ENCODE measurements at places on chromosomes 1 and 21. TPM values are rescaled to one million over a fixed set of nuclear protein-coding genes. Genes with fewer than 3 reads are reported as not detected.

GRCh38 chr21:34177919-34178567 is 104.7 kb downstream of the MRPS6 start:
- peaks cover 22% of the 10 kb centered on the region for H3K4me1 ChIP-seq
- DNase-seq: no peak
- H3K27me3 ChIP-seq: peaks cover 3% of the 10 kb centered on the region

GRCh38 chr1:224162768-224163167 is 20.3 kb upstream of the DEGS1 start:
- H3K4me3 ChIP-seq: no peak overlapping the region
- H3K36me3 ChIP-seq: peaks cover 25% of the 10 kb centered on the region
- H3K27ac ChIP-seq: no peak overlapping the region
- no peak for DNase-seq

DNA sequence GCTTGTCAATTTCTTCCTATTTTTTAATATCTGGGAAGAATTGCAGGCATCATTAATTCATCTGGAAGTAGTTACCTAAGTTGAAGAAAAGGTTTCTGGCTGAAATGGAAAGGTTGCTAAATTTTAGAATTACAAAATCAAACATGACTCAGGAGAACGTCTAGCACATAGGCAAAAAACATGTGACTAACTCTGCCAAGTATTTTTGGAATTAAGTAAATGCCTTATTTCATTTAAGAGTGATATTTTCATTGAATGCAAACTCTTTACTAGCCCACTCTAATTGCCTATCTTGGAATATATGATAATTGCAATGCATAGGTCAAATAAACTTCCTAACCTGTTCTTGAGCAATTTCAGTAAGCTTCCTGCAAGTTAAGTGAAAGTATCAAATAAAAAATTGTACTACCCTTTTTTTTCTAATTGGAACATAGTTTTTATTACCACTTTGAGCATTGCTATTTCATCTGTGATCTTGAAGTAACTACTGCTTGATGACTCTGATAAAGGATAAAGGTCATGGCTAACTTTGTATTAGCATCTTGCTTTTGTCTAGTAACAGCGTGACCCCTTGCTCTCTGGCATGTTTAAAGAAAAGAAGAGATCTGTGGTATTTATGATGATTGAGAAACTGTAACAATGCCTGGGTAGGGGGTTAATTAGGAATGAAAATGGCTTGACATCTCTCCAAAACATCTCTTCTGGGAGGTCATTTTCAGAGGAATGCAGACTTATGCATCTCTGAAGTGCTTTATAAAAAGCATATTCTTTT is 208.3 kb upstream of the NCAM2 start:
- H3K27ac ChIP-seq: no peak overlapping the region
- H3K4me1 ChIP-seq: no peaks in the 10 kb centered on the region
- H3K27me3 ChIP-seq: no peaks in the 10 kb centered on the region

GRCh38 chr1:30705698-30706097 is 17.7 kb downstream of the MATN1 start:
- no peak overlapping the region for H3K27ac ChIP-seq
- no peak overlapping the region for H3K4me3 ChIP-seq
- DNase-seq: no peak
- peaks cover 3% of the 10 kb centered on the region for H3K4me1 ChIP-seq
- H3K27me3 ChIP-seq: no peaks in the 10 kb centered on the region

DNA sequence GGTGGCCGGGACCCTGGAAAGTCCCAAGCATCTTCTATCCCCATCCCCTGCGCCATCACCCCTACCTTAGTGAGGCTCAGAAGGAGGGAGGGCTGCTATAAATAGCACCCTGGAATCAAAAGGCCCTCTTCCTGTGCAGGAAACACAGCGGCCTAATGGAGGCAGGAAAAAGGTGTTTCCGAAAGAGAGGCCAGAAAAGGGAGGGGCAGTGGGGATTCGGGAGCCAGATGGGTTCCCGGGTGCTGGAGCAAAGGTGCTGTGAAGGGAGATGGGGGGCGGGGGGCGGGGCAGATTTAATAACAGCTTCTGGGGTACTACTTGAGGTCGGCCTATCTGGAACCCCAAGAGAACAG is 16.6 kb downstream of the NAV1 start:
- H3K4me3 ChIP-seq: no peak overlapping the region
- no peaks in the 10 kb centered on the region for H3K27me3 ChIP-seq
- H3K4me1 ChIP-seq: peaks cover 8% of the 10 kb centered on the region
- no peak for DNase-seq
- no peaks in the 10 kb centered on the region for H3K36me3 ChIP-seq

DNA sequence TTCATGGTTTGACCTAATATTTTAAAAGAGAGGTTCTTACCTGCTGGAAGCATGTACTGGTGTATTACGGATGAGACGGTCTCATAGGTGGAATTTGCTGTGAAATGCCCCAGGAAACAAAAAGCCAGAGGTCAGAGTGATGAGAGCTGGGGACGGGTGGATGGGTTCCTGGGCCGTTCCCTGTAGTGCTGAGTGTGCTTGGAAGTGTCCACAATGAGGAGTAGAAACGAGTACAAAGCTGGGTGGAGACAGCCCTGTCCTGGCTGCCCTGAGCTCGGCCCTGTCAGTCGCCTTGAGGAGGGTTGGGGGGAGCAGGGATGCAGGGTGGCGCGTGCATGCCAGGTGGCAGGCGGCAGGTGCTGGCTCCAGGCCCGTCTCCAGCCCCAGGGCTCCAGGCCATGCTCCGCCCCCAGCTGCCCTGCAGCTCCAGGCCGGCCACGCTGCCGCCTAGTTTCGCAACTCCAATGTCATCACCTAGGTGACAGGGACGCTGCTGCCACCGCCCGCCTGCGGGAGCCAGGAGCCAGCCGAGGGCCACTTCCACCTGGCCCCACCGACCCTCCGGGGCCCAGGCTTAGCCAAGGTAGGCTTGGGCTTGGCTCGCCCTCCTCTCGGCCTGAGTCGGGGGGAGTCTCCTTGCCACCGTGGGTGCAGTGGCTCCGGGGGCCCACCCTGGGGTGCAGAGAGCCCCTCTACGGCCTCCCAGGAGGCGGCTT is 16.4 kb downstream of the TP73 start:
- DNase-seq: peak; percentile 83
- no peak overlapping the region for H3K27ac ChIP-seq
- H3K36me3 ChIP-seq: no peaks in the 10 kb centered on the region

DNA sequence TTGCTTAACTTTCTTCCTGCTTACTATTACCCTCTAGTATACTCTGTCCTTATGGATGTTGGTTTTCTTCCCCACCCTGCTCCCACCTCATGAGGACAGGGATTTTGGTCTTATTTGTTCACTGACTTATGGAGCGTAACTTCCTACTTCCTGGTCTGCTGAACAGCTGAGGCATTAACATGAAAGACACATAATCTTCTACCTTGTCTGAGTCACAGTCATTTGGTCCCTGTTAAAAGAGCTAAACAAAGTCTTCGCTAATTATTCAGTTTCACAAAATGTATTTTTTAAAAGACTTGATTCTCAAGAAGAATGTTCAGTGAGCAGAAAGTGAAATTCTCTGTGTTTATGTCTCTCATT is 18.5 kb downstream of the RNASEL start:
- no peak overlapping the region for H3K27ac ChIP-seq
- DNase-seq: no peak
- H3K4me1 ChIP-seq: no peaks in the 10 kb centered on the region
- no peak overlapping the region for H3K4me3 ChIP-seq
- no peaks in the 10 kb centered on the region for H3K36me3 ChIP-seq

DNA sequence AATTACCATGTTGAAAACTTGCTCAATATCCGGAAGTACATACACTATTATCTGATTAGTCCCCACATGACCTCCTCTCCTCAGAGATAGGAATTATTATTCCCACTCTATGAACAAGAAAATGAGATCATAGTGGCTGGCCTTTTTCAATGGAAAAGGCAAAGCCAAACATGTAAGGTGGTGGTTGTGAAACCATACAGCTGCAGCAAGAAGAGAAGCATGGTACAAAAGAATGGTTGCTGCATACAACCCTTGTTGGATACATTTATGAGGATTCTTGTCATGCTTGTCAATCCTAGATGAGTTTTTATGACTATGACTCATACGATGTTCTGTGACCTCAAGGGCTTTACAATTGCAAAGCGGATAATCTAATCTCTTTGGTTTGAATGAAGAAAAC is 514.7 kb downstream of the PLPP3 start:
- no peak overlapping the region for H3K27ac ChIP-seq
- H3K4me1 ChIP-seq: no peaks in the 10 kb centered on the region
- no peaks in the 10 kb centered on the region for H3K27me3 ChIP-seq

CAPN2 gene
- total RNA-seq: 9.4 TPM

TEX38 gene
- not detected for total RNA-seq

TESK2 gene
- 10.9 TPM for total RNA-seq
